Trophoblast cell (in vitro differentiated cells and primary cell): ENCODE measurements at places on chromosomes 1 and 21.

DNA sequence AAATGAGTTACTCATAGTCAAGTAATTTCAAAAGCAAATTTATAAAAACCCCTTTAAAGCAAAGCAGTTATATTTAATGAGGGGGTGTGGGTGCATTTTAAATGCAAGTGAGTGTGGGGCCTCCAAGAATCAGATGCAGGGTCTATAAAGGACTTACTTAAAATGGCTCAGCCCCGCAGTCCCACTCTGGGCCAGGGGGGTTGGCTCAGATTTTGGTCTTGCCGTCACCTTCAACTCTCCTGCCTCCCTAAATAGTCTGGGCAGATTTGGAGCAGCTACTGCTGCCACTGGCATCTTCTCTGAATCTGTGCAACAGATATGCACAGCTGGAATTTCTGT, 16.2 kb downstream of the AMPD2 start:
- DNase-seq: no peak

GRCh38 chr21:32389337-32390015, 3.3 kb downstream of the URB1 start:
- peak; percentile 5 for DNase-seq

GRCh38 chr1:37478451-37478881, 4.1 kb downstream of the ZC3H12A start:
- peak; percentile 23 for DNase-seq

DNA sequence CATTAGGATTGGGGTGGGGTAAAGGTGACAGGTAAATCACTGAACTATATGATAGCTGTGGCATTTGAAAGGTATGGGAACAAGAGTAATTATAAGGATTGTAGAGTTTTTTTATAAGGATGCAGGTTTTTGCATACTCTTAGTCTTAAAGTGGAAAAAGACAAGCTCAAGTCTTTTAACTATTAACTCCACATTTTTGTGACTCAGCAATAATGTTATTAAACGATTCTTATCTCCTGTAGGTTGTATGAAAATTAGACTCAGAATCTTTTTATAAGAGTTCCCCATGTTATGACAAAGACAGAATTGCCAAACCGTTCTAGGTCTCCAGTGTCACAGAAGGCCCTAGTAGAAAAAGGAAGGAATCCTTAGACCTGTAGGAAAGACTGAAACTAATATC, 49.9 kb upstream of the TTLL7 start:
- DNase-seq: no peak

- peak; percentile 90 for DNase-seq
These were observed 54.6 kb downstream of the TOMM20 start for GRCh38 chr1:235073968-235074522.
